Activated naive CD4-positive, alpha-beta T cell treated with anti-CD3 and anti-CD28 coated beads, Interleukin-2, amount 50 U/mL, for 16 hours (primary cell): ENCODE measurements at places on chromosomes 4 and X.

GRCh38 chrX:9569876-9570301 is 105.0 kb downstream of the TBL1X start:
- no peak for DNase-seq

DNA sequence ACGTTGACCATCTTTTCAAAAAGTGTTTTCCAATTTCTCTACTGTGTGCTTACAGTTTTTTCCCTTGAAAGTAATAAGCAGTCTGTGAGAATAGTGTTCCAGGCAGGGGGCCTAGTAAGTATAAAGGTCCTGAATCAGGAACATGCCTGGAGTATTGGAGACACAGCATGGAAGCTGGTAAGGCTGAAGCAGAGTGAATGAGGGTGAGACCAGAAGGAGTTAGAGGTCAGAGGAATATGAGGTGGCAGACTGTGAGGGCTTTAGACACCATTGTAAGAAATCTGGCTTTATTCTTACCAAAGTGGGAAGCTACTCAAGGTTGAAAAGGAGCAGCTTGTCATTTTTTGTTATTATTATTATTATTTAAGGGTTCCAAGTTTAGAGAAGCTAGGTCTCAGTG is 107.4 kb downstream of the CT47B1 start:
- no peak for DNase-seq

GRCh38 chr4:61511716-61512488 is 311.8 kb downstream of the ADGRL3 start:
- DNase-seq: no peak

- DNase-seq: no peak
Observed at GRCh38 chr4:75726577-75726976, 2.2 kb downstream of the USO1 start.

- no peak for DNase-seq
Observed at GRCh38 chr4:131258361-131258760, 1890.7 kb upstream of the PCDH10 start.

DNA sequence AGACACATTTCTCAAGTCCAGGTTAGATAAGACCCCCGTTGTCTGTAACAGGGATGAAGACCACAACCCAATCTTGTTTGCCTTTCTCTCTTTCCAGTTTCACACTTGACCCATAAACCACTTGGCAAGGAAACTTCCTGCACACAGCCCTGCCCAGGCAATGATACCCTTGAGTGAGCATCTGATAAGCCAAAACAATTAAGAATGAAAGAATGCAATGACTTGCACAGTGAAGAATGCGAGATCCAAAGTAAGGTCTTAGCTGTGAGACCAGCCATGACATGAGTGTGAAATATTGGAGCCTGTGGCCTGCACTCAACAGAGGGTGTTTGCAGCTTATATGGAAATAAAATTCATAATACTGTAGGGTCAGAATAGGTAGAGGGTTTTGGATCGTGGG is 37.9 kb upstream of the MXRA5 start:
- no peak for DNase-seq

DNA sequence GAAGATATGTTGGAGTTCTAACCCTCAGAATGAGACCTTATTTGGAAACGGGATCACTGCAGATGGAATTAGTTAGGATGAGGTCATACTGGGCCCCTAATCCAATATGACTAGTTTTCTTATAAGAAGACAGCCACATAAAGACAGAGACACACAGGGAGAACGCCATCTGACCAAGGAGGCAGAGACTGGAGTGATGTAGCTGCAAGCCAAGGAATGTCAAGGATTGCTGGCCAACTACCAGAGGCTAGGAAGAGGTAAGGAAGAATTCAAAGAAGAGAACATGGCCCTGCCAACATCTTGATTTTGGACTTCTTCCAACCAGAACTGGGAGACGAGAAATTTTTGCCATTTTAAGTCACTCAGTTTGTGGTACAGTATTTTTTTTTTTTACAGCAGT is 152.8 kb upstream of the DIPK2B start:
- DNase-seq: no peak

DNA sequence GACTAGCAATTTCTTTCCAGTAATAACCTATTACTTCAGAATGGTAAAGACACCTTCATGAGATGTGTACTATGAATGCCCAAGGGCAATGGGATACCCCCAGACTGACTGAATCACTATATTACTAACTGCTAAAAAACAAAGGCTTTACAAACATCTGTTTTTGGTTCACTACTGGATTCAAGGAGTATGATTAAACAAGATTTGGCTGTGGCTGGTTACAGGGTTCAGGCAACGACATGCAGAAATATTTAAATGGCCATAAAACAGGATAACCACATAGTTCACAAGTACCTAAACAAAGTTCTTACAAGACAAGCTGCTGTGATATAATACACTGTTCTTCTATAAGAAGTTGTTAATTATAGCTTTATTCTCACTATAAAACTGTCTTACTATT is 128.2 kb downstream of the FRYL start:
- no peak for DNase-seq

- DNase-seq: no peak
Observed at GRCh38 chr4:152640058-152640921, 39.5 kb downstream of the TMEM154 start.

GRCh38 chr4:150259861-150260567 is 181.8 kb downstream of the DCLK2 start:
- no peak for DNase-seq

- DNase-seq: no peak
Observed at GRCh38 chr4:109009909-109010308, 247.1 kb upstream of the ETNPPL start.
